ENCODE measurements at places on chromosomes 11 and 22.
A peak's percentile ranks its signal among the peaks of the same experiment; 100 is the strongest.

DNA sequence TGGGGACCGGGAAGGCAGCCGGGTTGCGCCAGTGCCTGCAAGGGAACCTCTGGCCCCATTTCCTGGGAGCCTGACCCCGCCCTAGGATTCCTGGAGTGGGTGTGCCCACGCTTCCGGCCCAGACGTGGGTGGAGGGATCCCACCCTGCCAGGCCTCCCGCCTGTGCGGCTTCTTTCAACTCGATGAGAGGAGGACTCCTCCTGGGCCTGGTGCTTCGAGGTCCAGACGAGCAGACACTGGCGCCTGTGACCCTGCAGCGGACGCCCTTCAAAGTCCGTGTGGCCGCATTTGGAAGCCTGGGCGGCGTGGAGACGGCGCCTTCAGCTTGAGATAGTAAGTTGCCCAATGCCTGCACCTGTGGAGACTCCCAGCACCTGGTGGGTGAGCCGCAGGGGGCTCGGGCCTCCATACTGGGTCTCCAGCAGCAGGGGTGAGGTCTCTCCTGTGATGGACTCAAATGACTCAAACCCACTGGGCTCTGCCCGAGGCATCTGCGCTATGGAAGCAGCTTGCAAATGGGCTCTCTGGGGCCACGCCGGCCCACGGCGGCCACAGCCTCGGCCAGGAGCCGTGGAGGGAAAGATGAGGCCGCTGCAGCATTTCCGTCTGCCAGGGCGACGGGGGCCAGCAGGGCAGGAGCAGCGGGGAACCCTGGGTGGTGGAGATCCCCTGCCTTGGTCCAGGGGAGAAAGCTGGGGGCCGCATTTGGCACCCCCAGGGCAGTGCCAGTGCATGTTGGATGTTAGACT, 64.3 kb upstream of the PPARA start:
- DNase-seq: no peak

GRCh38 chr11:69395287-69395686, 86.2 kb upstream of the LINC01488 start:
- no peak for DNase-seq

GRCh38 chr11:68948496-68948895, 32.3 kb downstream of the MRGPRD start:
- no peak for DNase-seq

GRCh38 chr22:35220221-35220620, 37.1 kb upstream of the HMGXB4 start:
- DNase-seq: no peak

GRCh38 chr11:11117730-11118129, 235.3 kb downstream of the CSNK2A3 start:
- no peak for DNase-seq

- DNase-seq: no peak
These were observed 21.7 kb upstream of the PDGFB start for GRCh38 chr22:39266398-39267030.

DNA sequence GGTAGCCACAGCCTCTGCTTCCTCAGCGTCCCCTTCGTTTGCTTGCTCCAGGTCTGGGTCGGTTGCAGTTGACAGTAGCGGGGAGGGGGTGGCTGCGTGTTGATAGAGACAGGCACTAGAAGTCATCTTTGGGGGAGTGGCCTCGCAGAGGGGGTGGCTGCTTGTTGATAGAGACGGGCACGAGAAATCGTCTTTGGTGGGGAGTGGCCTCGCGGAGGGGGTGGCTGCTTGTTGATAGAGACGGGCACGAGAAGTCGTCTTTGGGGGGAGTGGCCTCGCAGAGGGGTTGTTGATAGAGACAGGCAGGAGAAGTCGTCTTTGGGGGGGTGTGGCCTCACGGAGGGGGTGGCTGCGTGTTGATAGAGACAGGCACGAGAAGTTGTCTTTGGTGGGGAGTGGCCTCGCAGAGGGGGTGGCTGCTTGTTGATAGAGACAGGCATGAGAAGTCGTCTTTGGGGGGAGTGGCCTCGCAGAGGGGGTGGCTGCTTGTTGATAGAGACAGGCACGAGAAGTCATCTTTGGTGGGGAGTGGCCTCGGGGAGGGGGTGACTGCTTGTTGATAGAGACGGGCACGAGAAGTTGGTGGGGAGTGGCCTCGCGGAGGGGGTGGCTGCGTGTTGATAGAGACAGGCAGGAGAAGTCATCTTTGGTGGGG, 328.3 kb downstream of the TBC1D22A start:
- DNase-seq: peak; percentile 5

- no peak for DNase-seq
These were observed 93.2 kb upstream of the LMO1 start for GRCh38 chr11:8356721-8357504.

DNA sequence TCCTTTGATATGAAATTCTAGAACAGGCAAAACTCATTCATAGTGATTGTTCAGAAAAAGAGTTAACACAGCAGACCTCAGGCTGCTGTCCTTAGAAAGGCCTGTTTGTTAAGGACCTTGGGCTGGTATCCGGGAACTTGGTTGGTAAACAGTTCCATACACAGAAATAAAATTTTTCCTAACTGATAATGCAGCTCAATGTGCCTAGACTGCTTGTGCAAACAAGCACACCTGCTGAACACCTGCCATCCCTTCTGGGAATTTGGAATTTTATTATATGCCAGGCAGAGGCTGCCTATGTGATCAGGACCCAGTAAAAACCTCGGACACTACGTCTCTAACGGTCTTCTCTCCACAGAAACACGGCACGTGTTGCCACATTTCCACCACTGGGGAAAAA, 11.5 kb downstream of the THAP12 start:
- DNase-seq: no peak

- no peak for DNase-seq
These were observed 249.6 kb upstream of the B3GAT1 start for GRCh38 chr11:134661660-134662059.

DNA sequence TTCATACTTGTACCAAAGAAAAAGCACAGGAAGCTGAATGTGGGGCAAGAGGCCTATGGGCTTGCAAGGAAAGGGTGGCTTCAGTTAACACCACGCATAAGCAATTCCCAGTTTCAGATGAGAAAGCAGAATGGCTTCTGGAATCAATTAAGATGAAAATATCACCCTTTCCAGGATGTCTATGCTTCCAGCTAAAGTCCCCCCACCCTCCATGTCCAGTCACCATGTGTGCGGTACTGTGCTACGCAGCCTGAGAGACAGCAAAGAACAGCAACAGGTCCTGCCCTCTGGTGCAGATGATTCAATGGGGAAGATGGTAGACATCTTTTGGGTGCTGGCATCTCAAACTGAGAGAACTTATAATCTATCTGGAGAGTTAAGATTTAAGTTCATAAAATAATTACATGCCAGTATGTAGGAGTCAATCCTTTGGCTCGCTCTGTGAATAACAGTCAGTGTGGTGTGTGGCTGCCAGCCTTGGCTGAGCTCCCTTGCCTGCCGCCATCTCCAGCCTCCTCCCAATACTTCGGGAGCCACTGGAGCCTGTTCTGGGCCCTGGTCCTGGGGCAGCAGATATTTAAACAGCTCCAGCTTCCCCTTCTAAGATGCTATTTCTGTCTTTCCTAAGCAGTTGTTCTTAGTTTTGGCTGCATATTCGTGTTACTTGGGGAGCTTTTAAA, 44.5 kb downstream of the ME3 start:
- DNase-seq: no peak

GRCh38 chr11:102254047-102254446, 63.2 kb upstream of the BIRC3 start:
- no peak for DNase-seq

- DNase-seq: no peak
These were observed 37.9 kb upstream of the OR8B8 start for GRCh38 chr11:124483422-124483821.

DNA sequence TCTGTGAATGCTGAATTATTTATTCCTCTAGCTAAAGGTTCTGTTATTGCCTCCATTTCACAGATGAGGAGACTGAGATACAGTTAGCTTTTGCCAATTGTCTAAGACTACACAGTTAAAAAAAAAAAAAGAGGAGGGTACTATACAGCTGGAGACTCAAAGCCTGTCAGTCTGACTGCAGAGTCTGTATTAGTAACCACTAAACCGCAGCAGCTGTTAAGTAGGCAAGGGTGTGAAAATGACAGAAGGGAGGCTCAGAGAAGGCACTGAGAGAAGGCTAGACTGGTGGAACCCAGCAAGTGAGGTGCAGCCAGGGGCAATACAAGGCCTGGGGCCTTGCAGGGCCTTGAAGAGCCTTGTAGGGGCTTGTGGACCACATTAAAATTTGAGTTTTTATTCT, 181.2 kb downstream of the CSNK2A3 start:
- DNase-seq: peak; percentile 60

DNA sequence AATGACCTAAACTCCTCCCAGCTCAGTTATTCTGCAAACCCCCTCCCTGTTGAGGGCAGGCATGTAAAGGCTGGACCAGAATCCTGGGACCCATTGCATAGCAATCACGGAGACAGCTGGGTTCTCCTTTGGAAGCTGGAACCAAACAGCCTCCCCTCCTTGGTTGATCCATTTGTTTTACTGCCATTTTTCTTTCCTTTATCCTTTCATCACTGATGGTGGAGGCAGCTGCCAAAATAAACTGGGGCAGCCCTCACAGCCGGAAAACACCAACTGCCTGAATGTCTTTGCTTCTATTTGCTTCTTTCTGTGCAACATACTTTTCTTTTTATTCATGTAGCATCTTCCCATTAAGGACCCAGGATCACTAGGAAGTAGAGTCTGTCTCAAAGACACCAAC, 150.0 kb upstream of the SYT13 start:
- DNase-seq: no peak

DNA sequence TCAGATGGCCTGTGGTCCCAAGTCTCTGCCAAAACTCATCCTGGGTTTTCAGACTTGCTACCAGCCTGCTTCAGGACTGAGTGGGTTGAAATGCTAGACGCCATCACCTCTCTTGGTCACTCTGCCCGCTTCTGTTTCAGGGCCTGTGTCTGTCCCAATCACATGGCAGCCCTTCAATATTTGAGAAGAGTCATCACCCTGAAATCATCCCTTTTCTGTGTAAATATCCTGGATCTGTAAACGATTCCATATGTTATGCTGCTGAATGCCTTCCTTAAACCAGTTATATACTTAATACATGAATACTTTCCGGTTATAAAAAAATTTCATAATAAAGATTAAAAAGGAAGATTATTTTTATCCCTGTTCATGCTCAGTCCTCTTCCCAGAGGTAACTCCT, 39.8 kb upstream of the TLCD5 start:
- DNase-seq: no peak

- DNase-seq: no peak
These were observed 9.5 kb downstream of the GTPBP1 start for GRCh38 chr22:38715176-38715764.

DNA sequence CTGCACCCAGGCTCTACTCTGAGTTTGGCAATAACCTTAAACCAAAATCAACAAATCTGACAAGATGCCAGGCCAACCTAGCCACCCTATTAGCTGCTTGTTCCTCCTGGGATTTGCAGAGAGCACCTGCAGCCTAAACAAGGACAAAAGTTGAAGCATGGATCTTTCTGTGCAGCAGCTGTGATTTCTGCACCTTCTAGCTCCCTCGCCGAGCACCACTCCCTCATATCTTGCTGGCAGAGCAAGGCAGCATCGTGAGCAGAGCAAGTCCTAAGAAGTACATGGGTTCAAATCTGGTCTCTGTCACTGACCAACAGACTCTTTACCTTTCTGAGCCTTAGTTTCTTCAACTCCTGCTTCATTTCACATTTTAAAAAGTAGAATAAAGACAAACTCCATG, 38.3 kb downstream of the MORC2 start:
- DNase-seq: no peak

- DNase-seq: no peak
These were observed 13.6 kb upstream of the MS4A15 start for GRCh38 chr11:60743058-60743457.

- no peak for DNase-seq
These were observed 5.4 kb upstream of the FTH1 start for GRCh38 chr11:61972672-61973475.

- DNase-seq: no peak
These were observed 18.6 kb downstream of the KCNC1 start for GRCh38 chr11:17753153-17753552.

Measured in effector memory CD8-positive, alpha-beta T cell (primary cell).